Aorta (tissue), 5 donors: ENCODE measurements at places on chromosomes 3 and 15.

DNA sequence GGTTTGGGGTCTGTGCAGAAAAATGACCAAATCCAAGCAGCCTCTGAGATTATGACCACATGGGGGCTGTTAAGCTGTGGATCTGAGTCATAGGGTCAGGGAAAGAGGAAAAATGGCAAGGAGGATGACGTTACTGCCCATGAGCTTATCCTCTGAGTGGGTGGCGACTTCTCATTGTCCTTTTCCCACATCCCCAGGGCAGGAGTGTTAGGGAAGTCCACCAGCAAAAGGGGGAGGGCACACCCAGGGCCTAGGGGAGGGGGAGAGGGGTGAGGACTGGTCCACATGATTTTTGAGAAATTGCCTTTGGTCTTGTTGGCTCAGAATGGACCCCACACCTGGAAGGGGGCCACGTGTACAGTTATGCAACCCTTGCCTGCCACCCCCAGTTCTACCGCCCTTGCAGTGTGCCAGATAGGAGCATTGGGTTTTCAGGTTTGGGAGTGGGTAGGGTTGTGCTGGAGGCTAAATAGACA lies 2.6 kb downstream of the CD276 start:
- no peak for DNase-seq

DNA sequence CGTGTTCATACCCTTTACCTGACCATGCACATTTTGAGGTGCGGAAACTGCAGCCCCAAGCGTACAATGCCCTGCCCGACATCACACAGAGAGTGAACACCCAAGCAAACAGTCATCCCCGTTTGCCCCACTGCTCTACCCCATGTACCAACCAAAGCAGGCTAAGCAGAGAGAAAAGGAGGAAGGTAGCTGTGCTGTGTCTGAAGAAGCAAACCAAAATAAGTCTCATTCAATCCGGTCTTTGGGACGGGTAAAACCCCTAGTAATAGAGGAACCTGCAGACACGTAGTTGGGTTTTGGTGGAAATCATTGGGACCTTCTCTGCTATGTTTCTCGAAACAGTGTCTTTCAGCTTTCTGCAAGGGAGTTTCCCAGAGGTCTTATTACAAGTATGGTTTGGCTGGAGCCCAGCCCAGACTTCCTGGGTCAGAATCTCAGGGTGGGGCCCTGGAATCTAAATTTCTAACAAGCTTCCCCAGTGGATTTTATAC lies 164.6 kb upstream of the HES1 start:
- no peak for DNase-seq

DNA sequence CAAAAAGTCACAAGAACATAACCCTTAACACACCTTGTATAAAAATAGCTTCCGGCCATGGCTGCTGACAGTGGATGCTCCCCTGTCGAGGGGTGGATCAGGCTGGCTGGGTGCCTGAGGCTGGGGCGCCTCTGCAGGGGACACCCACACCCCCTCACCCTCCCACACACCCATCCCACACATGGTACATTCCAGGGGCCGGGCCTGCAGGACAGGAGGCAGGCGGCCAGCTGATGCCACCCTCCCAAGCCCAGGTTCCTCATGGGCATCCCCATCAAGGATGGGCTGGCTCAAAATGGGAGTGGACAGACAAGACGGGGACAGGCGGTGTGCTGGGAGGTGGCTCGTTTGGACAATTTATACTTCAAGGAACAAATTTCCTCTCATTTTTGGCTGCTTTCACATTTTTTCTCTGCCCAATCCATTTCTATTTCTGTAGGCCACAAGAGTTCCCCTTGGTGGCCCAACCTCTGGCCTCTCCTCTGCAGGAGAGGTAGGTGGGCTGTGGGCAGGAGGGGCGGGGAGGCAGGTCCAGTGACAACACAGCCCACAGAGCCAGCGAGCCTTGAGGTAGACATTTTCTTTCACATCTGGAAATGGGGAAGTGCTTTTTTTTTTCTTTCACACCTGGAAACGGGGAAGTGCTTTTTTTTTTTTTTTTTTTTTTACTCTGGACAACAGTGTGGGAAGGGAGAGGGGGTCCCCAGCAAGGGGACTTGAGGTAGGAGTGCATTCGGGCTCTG lies 23.3 kb downstream of the RNU5B-1 start:
- DNase-seq = peak; percentile 59

DNA sequence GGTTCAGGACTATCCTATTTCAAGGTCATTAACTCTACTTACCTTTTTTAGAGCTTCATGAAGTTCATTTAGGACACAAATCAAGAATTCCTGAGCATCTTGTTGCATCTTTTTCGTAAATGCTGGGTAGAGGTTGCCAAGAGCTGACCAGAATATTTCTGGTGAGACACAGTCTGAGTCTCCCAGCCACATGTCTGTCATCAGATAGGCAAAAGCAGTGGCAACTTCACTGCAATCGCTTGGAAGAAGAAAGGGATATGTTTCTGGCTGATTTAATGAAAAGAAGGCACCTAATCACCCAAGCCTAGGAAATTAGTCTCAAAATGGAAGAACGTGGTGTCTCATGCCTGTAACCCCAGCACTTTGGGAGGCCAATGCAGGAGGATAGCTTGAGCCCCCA lies 2.9 kb downstream of the USP50 start:
- DNase-seq = no peak

GRCh38 chr3:183538486-183538885 lies 17.0 kb downstream of the KLHL6 start:
- no peak for DNase-seq

DNA sequence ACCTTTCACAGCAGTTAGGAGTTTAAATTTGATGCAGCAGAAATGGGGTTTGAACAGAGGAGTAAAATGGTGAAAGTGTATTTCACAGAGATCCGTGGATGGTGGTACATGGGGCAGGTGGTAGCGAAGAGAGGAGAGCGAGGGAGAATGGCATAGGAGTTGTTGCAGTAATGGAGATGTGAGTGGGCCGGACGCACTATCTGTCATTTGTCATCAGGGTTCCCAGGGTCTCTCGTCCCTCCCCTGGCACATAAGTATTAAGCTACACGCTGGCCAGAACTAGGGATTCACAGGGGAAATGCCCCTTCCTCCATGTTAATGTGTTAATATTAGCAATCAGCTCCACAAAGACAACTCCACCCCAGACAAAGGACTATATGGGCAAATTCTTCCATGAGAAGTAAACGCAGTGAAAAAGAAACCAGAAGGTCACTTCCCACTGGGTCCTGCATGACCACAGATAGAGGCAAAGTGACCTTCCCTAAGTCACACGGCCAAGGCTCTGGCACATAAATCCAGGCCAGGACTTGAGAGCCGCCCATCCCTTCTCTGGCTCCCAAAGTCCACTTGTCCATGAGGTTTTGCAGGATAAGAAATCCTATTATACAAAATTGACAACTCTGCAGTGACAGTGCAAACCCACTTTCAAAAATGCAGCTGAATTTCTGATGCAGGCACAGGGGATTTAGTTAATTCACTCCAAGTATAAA lies 42.5 kb downstream of the ANXA2 start:
- DNase-seq = no peak

GRCh38 chr3:162517110-162517509 lies 1020.5 kb downstream of the OTOL1 start:
- no peak for DNase-seq

DNA sequence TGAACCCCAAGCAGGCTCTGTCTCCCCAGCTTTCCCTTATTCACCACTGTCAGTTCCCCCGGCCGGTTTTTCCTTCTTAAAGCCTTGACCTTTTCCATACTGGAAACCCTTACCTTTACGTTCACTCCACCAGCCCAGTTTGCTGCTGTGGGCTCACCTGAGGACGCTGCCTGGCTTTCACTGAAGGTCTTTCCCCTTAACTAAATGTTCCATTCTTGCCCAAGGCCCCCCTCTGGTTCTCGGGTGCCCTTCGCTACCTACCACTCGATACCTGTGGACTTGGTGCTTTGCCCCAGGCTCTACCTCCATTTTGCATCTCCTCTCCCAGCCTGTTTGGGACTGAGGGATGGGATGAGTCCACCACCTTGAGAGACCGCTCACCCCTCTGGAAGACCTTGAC lies 851 bp downstream of the AP2M1 start:
- no peak for DNase-seq

GRCh38 chr15:95160316-95160715 lies 929.0 kb downstream of the MCTP2 start:
- no peak for DNase-seq

DNA sequence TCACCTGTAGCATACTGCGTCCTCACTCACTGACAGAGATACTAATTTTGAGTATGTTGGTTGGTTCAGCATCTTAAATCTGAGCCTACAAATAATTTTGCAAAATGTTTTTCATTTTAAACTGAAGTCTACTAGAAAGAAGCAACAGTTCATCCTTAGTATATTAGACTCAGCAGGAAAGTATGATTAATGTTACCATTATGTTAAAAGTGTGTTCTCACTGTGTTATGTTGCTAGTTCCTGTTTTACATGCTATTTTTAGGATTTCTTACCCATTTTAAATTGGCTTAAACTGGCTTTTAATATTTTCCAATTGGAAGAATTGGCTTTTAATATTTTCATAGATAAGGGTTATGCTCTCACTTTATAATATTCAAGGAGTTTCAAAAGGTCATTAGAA lies 25.7 kb downstream of the ACKR4 start:
- no peak for DNase-seq

GRCh38 chr15:60128000-60128376 lies 123.9 kb downstream of the FOXB1 start:
- DNase-seq = no peak

DNA sequence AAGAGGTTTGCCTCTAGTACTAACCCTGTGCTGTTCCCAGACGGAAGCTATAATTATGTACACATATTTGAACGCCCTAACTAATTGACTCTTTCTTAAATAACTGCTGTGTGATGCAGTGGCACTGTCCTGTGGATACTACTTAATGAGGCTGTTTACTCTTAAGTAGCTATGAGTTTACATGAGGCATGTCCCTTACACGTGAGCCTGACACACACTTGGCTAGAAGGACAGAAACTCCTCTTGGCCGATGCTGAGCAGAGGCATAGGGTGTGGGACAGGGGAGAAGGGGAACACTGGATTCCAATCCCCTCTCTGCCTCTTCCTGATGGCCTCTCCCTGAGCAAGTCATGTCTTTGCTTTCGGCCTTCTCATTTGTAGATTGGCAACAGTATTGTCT lies 21.9 kb downstream of the EHD4 start:
- no peak for DNase-seq

DNA sequence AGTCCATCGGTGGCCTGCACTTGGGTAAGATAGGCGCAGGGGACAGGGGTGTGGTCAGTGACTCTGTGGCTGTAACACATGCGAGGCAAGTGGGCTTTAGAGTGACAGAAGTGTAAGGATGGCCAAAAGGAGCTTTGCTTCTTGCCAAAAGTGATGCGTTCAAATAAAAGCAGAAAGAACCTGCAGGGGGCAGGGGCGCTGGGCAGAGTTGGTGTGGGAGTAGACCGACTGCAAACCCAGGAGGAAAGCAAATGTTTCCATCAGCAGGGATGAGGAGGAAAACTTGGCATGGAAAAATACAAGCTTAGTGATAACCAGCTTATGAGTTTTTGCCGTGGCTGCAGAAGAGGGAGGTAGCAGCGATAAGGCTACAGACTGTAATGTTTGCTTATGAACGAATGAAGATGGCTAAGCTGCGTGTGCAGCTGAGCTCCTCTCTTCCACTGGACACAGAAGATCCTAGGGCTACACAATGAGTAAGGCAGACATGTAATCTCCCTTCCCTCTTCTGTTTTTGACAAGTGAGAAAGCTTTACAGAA lies 149.4 kb downstream of the WNT5A start:
- DNase-seq = no peak

DNA sequence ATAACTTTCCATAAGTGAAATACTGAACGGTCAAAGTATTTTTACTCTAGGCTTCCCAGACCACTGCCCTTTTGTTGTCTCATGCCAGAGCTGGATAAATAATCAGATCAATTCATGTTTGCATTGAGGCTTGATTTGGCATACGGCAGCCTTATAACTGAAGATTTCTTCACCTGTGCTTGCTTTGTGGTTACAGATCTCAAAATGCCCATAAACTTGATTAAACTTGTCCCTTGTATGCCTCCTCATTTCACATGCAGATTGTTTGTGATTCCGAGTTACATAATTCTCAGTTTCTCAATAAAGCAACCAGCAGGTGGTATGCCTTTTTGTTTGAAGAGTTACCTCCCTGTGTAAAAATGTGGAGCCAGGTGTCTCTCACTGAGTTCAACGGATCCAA lies 211.4 kb upstream of the LRIG1 start:
- no peak for DNase-seq

DNA sequence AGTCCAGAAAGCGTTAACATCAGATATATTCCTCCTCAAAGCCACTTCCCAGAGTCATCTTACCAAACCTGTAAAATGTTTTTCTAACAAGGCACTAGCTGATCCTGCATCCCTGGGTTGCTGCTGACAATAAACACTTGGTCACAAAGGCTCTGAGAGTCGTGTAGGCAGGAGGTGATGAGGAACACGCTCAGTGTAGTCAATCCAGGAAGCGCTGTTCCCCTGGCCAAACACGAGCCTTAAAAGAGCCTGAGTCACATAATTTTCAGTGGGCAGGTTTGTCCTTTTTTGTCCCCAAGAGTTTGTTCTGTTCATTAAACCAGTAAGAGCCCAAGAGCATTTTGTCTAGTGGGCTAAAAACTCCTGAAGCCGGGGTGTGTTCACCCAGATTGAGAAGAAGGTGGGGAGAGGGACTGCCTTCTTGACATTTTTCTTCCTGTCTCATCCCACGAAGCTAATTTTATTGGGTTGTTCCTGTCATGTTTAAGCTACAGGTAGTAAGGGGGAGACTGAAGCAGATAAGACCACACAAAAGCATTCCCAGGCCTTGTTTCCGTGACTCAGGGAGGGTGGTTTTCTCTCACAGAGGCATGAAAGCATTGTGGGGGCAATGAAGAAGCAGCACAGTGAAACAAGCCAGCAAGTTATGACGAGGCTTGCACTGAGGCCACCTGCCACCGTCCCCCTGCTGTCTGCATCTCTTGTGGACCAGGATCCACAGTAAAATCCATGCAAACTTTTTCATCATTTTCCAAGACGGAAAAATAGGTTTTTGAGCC lies 73.7 kb downstream of the FOXB1 start:
- no peak for DNase-seq

GRCh38 chr15:75666823-75667501 lies 19.2 kb downstream of the SNX33 start:
- peak; percentile 94 for DNase-seq

- no peak for DNase-seq
Measured at GRCh38 chr3:159829539-159830227, 159.0 kb upstream of the IL12A start.

DNA sequence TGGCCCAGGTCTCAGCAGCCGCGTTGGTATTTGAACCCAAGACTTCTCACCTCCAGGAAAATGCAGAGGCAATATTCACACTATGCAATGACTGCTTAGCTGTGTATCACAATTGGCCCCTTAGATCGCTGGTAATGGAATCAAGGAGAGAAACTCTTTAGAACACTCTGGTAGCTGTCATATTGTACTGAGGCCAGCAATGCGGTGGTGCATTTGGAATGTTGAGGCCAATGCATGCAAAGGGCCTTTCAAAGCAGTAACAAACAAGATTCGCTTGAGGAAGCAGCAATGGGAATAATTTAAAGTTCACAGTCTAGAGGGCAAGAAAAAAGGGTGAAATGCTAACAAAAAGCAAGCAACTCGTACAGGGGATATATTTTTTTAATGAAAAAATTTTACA lies 764.1 kb downstream of the GRM7 start:
- DNase-seq = no peak
